ENCODE measurements at places on chromosomes 7 and 10.

GRCh38 chr10:78388331-78389050 lies 354.8 kb downstream of the RPS24 start:
- DNase-seq: no peak

DNA sequence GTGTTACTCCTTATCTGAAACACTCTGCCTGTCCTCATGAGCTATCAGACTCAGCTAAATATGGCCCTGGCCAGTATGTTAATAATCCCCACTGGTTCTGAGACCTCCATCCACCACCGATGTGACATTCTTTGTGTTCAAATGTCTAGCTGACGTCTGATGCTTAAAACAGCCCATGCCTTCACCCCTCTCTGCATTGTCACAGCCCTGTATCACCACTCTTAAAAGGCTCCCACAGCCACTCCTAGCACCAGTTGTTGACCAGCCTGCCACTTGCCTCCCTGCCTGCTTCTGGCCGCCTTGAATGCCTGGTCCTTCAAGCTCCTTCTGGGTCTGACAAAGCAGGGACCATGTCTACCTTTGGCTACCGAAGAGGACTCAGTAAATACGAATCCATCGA lies at the start of gene LMOD2:
Gene LMOD2 (plus strand): TSS at position 253 of the 400 bp plus-strand sequence. CDS start 98 bp downstream, at position 351.
- no peak for DNase-seq

DNA sequence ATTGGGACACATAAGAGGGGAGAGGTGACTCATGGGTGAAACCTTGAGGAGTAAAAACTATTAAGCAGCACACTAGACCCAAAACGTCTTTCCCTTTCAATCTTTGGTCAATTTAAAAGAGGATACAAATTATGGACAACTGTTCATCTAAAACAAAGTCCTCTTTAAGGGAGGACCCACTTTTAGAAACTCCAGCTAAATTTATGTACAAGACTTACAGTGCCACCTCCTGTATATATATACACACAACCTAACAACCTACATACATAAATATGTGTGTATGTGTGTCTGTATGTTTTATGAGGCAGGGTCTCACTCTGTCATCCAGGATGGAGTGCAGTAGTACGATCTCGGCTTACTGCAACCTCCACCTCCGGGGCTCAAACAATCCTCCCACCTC lies 18.1 kb upstream of the ZC3HAV1 start:
- DNase-seq: no peak

- DNase-seq: no peak
These were observed 91.1 kb upstream of the MGMT start for GRCh38 chr10:129375912-129376311.

GRCh38 chr10:23078114-23078513 lies 17.3 kb upstream of the MSRB2 start:
- DNase-seq: no peak

DNA sequence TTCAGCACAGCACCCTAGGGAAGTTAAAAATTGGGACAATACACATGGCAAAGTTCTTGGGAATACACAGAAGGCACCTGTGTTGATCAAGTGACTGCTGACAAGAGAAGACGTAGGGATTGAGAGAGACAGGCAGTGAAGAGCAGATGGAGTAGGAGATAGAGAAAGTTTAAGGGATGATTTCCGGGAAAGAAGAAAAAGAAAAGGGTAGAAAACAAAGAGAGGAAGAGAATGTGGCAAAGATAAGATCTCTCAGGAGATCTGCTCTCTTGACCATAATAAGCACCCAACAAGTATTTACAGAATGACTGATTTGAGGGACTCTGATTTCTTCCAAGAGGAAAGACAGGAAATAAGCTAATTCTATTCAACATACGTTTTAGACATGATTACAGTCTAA lies 15.1 kb upstream of the RALA start:
- no peak for DNase-seq
